Stimulated activated CD8-positive, alpha-beta memory T cell treated with anti-CD3 and anti-CD28 coated beads, Interleukin-2, amount 100 ng/mL, for 1 hour (primary cell): ENCODE measurements at places on chromosomes 6 and 20.

- no peak for DNase-seq
Measured at GRCh38 chr6:113381959-113382358, 475.2 kb upstream of the MARCKS start.

GRCh38 chr20:44209686-44210405 lies 725 bp downstream of the OSER1 start:
- no peak for DNase-seq

DNA sequence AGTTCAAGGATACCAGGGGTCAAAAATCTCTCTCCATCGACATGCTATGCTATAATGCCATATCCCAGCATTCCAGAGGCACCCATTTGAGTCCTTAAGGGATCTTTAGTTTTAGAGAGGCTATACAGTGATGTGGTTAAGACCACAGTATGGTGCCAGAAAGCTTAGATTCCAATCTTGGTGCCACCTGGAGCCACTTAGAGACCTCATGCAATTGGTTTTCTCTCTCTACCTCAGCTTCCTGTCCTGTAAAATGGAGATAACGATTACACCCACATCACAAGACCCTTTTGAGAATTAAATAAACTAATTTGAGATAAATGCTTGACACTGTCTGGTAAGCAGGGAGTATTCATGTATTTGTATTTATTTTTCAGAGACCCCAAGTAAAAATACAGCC lies 39.0 kb downstream of the PLAGL1 start:
- DNase-seq = no peak

DNA sequence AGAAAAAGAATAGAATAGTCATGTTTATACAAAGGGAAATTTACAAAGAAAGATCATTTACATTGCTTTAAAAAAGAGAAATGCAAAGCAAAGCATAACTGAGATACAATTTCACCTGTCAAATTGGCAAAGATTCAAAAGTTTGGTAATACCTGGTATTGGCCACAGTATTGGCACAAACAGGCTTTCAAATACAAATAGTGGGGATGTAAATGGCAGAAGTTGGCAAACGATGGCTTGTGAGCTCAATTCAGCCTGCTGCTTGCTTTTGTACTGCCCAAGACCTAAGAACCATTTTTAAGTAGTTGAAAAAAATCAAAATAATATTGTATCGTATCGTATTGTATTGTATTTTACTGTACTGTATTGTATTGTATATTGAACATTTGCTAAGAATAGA lies 194.5 kb upstream of the JAG1 start:
- DNase-seq = no peak

- DNase-seq = no peak
Measured at GRCh38 chr6:99349171-99350141, at the start of gene FAXC. TSS of gene FAXC (minus strand) at chr6:99349674. CDS start at chr6:99349372, 302 bp downstream.

- DNase-seq = no peak
Measured at GRCh38 chr6:139480356-139481165, 106.1 kb upstream of the CITED2 start.

GRCh38 chr20:33686100-33686983 lies at the start of gene E2F1:
TSS of gene E2F1 (minus strand) at chr20:33686385. CDS start at chr20:33686264, 121 bp downstream.
- DNase-seq = peak; percentile 89

- no peak for DNase-seq
Measured at GRCh38 chr20:25514747-25515340, 70.5 kb downstream of the NINL start.

DNA sequence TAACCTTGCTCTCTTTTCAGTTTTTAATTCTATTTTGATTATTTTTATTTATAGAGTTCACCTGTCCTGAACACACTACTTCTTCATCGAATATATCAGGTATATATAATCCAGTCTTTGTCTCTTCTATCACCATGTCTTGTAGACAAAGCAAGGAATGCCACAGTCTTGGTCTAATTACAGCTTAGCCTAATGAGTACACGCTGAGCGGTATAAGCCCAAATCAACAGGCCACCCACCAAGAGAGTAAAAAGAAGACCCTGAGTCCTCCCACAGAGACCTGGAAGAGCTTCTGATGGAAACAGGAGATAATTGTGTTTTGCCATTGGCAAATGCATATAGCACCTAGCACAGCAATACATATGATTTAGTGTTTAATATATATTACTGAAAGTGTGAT lies 68.7 kb upstream of the TCF21 start:
- DNase-seq = no peak

- peak; percentile 34 for DNase-seq
Measured at GRCh38 chr20:8018958-8019245, 659 bp downstream of the TMX4 start.

DNA sequence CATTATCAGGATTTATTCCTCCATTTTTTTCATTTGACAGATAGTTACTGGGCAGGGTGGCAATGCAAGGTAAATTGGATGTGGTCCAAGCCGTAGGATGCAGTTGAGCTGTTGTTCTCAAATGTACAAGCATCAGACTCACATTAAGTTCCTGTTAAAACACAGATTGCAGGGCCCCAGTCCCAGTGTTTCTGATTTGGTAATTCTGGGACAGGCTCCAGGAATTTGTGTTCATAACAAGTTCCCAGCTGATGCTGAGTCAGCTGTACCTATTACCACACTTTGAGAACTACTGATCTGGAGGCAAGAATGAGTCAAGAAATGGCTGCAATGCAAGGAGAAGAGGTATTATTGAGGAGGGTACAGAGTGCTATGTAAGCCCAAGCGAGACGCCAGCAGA lies 11.7 kb downstream of the TMEM244 start:
- no peak for DNase-seq

DNA sequence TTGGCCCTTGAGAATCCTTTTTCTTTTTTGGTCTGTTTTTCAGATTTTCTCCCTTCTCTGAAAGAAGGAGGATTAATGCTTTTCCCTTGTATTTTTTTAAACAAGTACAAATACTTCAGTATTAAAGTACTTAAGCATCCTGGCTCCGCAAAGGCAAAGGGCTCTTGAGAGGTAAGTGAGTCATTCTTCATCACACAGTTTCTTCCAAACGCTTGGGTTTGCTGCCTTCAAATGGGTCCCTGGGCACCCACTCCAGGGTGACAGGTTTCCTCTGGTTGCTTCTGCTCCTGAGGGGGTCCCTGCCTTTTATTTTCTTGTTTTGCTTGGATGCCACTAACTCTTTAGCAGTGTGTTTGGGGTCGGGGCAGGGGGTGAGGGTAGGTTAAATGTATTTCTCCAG lies 437.1 kb downstream of the PTPRT start:
- DNase-seq = no peak

DNA sequence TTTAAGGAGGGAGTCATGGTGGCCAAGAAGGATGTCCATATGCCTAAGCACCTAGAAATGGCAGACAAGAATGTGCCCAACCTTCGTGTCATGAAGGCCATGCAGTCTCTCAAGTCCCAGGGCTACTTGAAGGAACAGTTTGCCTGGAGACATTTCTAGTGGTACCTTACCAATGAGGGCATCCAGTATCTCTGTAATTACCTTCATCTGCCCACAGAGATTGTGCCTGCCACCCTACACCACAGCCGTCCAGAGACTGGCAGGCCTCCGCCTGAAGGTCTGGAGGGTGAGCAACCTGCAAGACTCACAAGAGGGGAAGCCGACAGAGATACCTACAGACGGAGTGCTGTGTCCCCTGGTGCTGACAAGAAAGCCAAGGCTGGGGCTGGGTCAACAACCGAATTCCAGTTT lies 115.0 kb downstream of the HFE start:
- no peak for DNase-seq

DNA sequence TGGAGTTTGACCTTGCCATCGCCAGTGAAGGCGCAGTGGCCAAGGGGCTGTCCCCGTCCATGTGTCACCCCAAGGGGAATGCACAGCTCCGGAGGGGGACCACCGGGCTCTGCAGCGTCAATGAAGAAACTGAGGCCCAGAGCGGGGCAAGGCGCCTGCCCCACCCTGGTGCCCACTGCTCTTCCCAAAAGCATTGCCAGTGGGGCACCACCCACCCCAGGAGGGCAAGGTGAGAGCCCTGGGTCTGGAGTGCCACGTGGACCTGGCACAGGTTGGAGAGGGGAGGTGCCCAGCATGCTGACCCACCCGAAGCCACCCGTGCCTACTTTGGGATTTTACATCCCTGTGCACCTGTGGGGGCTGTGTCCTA lies 8.3 kb downstream of the NTSR1 start:
- no peak for DNase-seq
